ENCODE measurements at places on chromosomes 3 and 15. TPM values are rescaled to one million over a fixed set of nuclear protein-coding genes. Genes with fewer than 3 reads are reported as not detected.

The ANKUB1 gene
- polyA plus RNA-seq, result 0.12 TPM

The SLC51A gene
- polyA plus RNA-seq, result 29.6 TPM

The FAM3D gene
- 6.2 TPM for polyA plus RNA-seq

The GOLGA8T gene
- polyA plus RNA-seq, result 0.75 TPM

The STRA6 gene
- polyA plus RNA-seq, result 22.2 TPM

The RBP2 gene
- 2,966 TPM for polyA plus RNA-seq

The ASB14 gene
- polyA plus RNA-seq, result 0.78 TPM

The LRRC31 gene
- 11.4 TPM for polyA plus RNA-seq

DNA sequence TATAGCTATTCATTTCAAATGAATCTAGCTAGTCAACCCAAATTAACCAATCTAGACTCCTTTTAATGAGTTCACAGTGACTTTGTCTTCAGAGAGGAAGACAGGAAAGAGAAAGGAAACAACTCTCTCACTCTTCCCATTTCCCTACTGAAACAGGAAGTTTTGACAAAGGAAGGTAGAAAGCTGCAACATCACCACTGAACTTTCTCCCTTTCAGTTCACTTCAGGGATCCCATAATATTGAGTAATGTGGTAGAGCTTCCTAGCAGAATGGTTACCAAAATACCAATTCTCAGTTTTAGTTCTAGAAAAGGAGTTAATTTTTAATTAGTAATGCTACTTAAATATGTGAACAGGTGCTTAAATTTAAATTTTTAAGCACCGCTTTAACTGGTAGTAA is 7.5 kb downstream of the VPS13C start:
- no peak for DNase-seq

DNA sequence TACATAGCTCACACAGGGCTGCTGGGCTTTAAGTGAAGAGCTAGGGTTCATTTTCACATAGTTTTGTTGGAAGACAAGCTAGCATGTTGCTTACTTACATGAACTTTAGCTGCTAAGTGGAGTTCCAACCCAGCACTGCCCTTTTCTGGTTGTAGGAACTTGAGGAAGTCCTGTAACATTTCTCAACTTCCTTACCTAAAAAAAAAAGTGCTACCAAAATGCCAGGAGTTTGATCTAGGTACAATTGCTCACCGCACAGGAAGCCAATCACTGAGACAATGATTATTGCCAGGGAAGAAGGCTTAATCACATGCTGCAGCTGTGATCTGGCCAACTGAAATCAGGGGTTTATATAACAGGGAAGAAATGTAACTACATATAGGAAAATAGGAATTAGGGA is 52.8 kb downstream of the IL12A start:
- DNase-seq, result no peak

- no peak for DNase-seq
Observed at GRCh38 chr3:44762170-44762677, 630 bp downstream of the KIF15 start.

- no peak for DNase-seq
Observed at GRCh38 chr3:126668450-126669401, 13.8 kb upstream of the TXNRD3 start.

DNA sequence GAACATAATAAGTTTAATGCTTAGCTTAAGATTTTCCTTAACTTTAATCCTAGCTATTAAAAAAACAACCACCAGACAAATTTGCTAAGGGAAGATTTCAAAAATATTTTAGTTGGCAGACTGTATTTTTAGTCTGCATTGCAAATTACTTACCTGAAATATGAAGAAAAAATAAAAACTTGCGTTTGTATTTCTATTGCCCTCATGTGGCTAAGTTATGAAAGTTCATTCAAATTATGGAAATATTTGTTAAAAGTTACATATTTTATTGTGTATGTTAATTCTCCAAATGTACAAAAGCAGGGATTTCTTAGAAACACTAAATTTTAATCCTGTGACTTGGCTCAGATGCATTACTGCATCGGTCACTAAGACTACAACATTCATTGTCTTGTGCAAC is 15.0 kb downstream of the GTF2A2 start:
- DNase-seq, result no peak

DNA sequence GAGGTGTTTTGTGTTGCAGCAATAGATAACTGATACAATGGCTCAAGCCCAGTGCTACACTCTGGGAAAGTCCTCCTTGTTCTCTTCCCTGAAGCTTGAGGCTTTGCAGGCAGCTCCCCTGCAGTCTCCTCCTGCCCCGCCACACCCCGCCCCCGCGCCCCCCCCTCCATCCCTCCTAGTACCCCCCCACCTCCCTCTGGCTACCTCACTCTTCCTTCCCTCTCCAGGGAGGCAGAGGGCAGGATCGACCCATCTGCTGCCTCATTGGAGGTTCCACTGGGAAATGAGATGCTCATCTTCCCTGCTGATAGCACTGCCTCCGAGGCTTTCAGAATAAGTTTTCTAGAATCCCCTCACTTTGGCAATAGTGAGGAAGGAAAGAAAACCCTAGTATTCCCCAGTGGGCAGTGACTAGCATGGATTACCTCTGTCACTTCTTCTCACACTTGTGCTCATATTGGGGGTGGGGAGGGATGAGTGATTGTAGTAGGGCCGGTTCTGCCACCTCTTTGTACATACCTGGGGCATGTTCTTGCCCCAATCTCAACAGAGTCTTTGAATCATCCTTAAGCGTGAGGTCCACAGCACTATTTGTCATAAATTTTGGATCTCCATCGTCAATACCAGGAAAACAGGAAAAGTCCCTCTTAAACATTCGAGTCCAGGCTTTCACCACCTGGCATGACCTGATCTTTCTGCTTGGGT is 16.3 kb upstream of the RAB7A start:
- no peak for DNase-seq

DNA sequence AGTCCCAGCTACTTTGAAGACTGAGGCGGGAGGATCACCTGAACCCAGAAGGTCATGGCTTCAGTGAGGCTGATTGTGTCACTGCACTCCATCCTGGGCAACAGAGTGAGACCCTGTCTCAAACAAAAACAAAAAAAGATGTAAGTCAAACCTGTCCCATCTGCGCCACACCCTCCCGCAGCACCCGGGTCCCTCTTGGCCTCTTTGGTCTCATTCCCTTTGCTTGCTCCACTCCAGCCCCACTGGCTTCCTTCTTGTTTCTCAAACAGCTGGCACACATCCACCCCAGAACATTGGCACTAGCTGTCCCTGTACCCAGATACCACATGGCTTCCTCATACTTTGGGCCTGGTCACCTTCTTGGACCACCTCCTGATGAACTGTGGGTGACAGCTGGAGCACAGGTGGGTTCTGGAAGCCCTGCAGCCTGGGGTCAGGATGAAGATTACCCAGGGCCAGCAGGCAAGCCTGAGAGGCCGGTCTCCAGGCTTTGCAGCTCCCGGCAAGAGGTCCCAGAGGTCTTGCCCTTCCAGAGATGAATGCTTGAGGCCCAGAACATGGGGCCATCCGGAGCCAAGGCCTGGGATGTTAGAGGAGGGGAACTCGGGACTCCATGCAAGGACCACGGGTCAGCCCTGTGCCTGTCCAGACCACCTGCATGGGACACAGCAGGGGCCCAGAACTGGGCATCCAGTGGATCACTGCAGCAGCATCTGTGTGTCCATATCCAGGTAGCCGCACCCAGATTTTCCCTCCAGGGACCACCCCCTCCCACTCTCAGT is 10.9 kb upstream of the GATA2 start:
- no peak for DNase-seq

GRCh38 chr3:15050405-15051092 is 14.6 kb downstream of the MRPS25 start:
- DNase-seq, result no peak

GRCh38 chr3:58414538-58415197 is 19.0 kb downstream of the PDHB start:
- DNase-seq, result peak; percentile 37

DNA sequence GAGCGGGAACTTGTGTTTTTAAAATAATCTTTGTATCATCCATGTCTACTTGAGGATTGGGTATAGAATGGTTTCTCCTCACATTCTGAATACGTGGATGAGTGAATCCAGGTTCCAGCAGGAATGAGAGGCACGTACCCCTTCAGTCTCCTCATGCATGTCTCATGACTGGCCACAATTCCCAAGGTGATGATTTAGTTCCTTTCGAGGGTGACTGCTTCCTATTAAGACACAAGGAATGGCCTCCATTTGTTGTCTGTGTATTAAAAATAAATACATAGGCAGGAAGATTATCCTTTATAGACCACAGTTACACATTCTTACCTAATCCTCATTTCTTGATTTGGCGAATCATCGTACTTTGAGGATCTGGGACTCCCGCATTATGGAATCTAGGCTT is 217.0 kb upstream of the LRIG1 start:
- no peak for DNase-seq

- DNase-seq, result no peak
Observed at GRCh38 chr3:29488922-29489321, 208.1 kb downstream of the RBMS3 start.

GRCh38 chr3:25662736-25663320 is 1.9 kb downstream of the TOP2B start:
- DNase-seq, result peak; percentile 11

DNA sequence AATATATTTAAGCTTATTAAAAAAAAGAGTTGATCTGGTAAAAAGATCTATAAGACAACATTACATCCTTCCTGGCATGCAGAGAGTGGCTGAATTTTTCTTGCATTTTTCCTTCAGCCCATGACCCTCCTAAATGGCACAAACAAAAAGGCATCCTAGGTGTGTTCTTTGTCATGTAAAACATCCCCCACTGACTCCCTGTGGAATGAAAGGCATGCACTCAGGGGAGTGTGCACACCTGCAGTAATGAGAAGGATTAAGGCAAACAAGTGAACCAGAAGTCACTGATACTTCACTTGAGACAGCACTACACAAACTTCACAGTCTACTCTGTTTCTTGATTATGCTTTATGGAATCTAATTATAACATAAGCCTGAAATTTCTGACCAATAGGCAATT is 195.0 kb downstream of the RBMS3 start:
- DNase-seq, result no peak

DNA sequence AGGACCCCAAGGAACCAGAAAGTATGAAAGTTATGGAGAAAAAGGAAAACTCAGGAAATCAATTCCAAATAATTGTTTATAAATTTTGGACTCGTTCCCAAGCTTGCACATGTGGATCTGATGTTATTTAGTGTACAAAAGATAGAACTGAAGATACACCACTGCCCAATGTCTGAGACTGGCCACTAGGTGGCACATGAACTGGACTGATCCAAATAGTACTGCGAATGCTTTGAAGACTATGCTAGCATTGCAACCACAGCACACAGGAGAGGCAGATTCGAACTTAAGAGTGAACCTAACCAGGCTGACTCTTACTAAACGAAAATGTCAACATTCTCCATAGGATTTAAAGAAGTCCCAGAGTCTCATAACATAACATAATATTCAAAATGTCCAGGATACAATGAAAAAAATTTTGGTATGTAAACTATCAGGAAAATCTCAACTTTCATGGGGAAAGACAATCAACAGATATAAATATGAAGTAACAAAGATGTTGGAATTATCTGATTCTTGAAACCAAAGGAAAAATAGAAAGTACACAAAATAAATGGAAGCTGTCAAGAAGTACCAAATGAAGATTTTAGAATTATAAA is 596.7 kb downstream of the FGF12 start:
- DNase-seq, result peak; percentile 4

DNA sequence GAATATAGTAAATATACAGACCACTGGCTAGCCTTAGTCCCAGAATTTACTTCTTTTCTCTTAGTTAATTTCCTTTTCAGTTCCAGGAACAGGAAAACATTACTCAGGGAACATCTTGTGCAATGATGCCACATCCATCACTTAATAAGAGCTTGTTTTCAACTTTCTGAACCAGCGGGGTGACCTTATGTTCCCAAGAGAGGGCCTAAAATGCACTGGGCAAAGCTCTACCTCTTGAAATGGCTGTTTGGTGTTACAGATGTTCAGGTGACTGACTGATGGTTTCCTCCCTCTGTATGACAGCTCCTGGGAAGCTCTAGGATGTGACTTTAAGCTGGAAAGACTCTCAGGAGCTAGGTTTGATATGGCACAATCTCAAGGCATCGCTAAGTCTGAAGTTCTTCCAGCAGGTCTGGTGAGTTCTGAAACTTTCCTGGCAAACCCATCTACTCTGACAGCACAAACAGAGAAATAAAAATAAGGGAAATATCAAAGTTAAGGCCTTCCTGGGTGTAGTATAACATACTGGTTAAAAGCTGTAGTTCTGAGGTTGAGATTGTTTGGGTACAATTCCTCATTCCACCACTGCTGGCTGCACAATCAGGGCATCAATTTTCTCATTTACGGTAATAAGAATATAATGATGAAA is 98.6 kb downstream of the ZIC1 start:
- DNase-seq, result no peak

DNA sequence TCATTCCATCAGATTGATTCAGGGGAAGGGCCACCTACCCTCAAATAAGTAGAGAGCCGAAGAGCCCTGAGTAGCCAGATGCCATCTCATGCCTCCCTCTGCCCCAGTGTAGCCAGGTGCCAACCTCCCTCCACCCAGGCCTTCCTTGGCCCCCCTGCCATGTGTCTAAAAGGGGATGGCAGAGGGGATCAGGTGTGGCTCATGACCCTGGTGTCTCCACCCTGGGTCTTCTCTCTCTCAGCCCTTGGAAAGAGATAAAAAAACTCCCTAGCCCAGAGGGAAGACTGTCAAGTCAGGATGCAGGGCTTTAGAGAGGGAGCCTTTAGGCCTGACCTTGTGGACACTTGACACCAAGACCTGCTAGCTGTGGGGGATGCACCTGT is 5.2 kb downstream of the GRM2 start:
- no peak for DNase-seq

GRCh38 chr15:48472756-48473155 is 141.5 kb downstream of the DUT start:
- DNase-seq, result no peak

- no peak for DNase-seq
Observed at GRCh38 chr3:159319156-159319555, 517.3 kb downstream of the MFSD1 start.

- no peak for DNase-seq
Observed at GRCh38 chr3:48687220-48687678, 1.5 kb upstream of the NCKIPSD start.

GRCh38 chr3:190534386-190534785 is 20.5 kb downstream of the IL1RAP start:
- DNase-seq, result no peak

- DNase-seq, result no peak
Observed at GRCh38 chr3:169118666-169119370, 544.7 kb downstream of the MECOM start.

DNA sequence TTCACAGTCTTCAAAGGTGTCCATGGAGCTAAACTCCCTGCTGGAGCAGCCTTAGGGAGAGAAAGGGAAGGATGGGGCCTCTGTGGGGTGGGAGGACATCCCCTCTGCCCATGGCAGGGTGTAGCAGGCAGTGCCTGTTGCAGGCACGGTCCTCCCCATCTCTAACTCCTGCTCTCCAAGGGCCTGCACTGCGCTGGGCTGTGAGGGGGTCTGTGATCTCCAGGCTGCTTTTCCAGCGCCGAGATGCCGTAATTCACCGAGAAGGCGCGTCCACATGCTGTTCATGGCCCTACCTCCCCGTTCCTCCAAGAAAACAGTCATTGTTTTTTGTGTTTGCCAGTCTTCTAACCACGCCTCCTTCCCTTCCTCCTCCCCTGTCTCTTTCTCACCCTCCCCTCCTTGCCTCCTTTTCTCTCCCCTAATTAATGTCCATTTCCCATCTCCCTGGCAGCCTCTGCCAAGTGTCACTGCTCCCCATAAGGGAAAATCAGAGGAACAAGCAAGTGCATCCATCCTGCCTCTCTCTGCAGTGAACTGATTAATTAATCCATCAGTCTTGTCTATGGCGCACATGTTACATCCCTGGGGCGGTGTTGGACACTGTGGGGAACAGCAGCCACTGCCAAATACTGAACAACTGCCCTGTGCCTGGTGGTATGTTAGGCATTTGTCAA is 17.7 kb upstream of the LAMP3 start:
- no peak for DNase-seq
